B cell (primary cell): ENCODE measurements at places on chromosomes 16 and 17.

- no peak for DNase-seq
These were observed 193.6 kb downstream of the CDH8 start for GRCh38 chr16:61842666-61843065.

DNA sequence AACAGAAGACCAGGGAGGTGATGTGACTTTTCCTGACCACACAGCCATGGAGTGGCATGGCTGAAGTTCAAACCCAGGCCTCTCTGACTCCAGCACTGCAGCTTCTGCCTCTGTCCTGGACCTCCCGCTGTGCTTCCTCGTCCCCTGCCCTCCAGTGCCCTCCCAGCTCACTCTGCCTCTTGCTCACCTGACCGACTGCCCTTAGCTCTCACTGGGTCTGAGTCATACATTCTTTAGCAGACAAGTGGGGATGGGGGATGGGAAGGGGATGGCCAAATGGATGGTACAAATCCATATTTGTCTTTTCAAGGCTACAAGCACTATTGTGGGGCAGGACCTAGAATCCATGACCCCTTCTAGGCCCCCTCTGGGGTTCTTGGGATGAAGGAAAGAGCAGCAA, 33.0 kb downstream of the PITPNM3 start:
- no peak for DNase-seq

DNA sequence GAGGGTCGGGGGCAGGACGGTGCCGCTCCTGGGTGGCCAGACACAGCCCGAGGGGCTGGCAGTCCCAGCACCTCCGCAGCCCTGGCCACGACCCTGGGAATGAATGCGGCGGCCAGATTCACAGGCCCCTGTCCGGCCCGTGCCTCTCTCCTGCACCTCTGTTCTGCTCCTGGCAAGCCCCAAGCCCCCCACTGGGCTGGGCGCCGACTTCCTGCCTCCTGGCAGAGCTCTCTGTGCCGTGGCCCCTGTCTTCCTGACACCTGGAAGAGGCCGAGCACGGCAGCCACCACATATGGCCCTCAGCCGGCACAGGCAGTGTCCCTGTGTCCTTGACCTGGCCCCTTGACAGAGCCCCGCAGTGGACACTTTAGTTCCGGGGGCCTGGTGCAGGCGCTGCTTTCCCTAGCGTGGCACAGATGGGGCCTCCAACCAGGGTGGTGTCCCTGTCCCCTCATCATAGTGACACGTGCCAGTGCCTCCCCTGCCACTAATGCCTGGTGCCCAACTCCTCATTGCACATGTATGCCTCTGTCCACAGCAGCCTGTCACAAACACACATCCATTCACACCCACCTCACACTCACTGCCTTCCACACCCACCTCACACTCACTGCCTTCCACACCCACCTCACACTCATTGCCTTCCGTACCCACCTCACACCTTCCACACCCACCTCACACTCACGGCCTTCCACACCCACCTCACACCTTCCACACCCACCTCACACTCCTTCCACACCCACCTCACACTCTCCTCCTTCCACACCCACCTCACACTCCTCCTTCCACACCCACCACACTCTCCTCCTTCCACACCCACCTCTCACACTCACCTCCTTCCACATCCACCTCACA, 110.6 kb upstream of the PLCG2 start:
- no peak for DNase-seq

- DNase-seq, result no peak
These were observed 58.2 kb downstream of the CYB5D2 start for GRCh38 chr17:4201226-4201625.
